ENCODE measurements at places on chromosomes 7 and 10.
A peak's percentile ranks its signal among the peaks of the same experiment; 100 is the strongest.

DNA sequence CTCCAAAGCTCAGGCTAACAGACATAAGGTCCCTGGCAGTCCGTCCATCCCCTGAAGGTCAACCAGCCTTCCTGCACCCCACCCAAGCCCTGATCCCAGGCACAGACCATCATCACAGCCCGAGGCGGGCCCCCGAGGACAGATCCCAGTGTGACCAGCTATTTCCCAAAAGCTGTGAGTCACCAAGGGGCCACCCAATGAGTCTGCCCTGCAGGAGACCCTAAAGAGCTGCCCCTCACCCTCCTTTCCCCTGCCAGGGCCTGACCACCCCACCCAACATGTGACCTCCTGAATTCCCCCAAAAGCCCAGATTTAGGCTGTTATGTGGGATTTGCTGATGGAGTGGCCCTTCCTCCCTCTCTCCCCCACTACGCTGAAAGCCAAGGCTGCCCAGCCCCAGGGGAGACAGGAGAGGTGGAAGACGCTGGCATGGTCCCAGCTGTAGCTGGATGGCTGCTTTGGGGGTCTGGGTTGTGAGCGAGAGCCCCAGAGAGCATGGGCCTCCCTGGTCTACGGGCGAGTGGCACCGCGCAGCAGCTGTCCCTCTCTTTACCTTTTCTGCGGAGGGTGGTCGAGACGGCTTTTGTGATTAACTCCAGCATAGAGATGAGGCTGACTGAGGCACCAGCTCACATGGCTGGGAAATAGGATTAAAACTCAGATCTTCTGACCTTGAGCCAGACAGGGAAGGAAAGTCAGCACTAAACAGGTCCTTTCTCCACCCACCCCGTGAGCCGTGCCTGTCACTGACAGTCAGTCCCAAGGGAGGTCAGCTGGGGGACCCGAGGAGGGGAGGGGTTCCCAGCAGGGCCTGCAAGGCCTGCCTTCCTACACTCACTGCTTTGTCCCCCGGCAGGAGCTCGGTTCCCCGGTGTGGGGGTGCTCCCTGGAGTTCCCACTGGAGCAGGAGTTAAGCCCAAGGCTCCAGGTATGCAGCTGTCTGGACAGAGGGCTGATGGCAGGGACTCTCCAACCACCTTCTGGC lies 16.7 kb downstream of the ELN start:
- no peak for DNase-seq

DNA sequence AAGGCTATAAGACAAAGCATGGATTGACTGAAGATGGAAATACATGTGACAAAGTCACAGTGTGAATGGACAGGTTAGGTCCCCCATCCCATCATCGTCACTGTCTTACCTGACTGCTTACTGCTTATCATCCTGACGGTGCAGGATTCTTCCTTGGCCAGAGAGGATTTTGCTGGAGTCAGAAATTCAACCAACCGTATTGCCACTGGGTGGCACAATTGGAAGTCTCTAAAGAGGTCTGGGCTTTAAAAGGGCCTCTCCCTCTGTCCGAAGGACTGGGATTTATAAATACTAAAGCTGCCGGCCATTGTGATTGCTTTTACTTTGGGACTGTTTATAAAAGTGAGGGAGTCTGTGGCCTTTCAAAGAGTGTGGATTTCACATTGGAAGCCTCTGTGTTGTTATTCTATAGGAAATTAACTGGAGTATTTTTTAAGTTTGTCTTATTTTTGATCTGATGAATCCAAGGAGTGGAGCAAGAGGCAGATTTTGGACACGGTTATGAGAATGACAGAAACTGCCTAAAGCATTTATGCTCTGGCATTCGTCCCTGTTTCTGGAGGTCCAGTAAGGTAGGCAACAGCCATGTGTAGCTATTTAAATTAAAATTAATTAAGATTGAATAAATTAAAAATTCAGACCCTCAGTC lies 113.3 kb upstream of the CREB5 start:
- no peak for DNase-seq

- no peak for DNase-seq
Measured at GRCh38 chr7:50287129-50287528, 17.4 kb upstream of the IKZF1 start.

GRCh38 chr7:51144178-51144577 lies 172.4 kb downstream of the COBL start:
- DNase-seq, result no peak

GRCh38 chr10:69004821-69005220 lies 16.2 kb downstream of the KIFBP start:
- DNase-seq, result no peak

- DNase-seq, result peak; percentile 38
Measured at GRCh38 chr10:17617031-17617911, at the start of gene HACD1. TSS of gene HACD1 (minus strand) at chr10:17617374. CDS start at chr10:17617339, 35 bp downstream.

GRCh38 chr7:18166002-18166401 lies 138.4 kb upstream of the PRPS1L1 start:
- no peak for DNase-seq

DNA sequence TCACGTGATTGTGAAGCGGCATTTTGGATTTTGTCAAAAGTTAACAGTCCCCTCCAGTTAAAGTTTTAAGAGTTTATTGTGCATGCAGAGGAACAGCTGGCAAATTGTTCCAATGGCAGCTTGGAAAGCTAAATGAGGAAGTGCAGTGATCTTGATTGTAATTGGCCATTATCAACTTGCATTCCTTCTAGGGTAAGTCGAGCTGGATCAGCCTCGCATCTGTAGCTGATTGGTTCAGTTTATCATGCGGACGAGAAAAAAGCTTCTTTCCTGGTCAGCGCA lies 566 bp downstream of the ZNF789 start:
- no peak for DNase-seq

DNA sequence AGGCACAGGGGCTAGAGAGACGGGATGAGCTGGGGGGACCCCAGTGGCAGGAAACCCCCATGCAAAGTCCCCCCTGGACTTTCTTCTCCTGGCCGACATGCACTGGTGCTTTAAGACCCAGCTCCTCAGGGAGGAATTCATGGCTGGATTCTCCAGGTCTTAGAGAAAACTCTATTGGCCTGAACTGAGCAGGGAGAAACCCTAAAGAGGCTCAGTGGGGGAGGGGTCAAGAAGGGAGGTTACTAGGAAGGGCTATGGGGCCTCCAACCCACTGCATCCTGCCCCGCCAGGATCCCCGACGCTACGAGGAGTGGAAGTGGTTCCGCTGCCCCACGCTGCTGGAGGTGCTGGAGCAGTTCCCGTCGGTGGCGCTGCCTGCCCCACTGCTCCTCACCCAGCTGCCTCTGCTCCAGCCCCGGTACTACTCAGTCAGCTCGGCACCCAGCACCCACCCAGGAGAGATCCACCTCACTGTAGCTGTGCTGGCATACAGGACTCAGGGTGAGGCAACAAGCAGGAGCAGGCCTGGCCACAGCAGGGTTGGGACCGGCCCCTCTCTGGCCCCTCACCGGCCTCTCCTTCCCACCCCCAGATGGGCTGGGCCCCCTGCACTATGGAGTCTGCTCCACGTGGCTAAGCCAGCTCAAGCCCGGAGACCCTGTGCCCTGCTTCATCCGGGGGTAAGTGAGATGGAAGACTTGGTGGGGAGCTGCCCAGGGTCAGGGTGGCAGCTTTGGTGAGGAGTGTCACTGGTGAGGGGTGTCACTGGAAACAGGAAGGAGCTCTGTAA lies 13.8 kb downstream of the ATG9B start:
- DNase-seq, result no peak

DNA sequence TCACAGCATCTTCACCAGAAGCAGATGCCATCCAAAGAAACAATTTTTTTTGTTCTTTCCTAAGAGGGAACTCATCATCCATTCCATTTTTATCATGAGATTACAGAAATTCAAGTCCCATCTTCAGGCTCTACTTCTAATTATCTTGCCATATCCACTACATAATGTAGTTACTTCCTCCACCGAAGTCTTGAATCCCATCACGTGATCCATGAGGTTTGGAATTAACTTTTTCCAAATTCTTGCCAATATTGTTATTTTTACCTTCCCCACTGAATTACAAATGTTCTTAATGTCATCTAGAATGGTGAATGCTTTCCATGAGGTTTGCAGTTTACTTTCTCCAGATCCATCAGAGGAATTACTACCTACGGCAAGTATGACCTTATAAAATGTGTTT lies 1014.7 kb upstream of the LRRN3 start:
- DNase-seq, result no peak

- no peak for DNase-seq
Measured at GRCh38 chr7:128811631-128812430, 18.4 kb upstream of the FLNC start.

DNA sequence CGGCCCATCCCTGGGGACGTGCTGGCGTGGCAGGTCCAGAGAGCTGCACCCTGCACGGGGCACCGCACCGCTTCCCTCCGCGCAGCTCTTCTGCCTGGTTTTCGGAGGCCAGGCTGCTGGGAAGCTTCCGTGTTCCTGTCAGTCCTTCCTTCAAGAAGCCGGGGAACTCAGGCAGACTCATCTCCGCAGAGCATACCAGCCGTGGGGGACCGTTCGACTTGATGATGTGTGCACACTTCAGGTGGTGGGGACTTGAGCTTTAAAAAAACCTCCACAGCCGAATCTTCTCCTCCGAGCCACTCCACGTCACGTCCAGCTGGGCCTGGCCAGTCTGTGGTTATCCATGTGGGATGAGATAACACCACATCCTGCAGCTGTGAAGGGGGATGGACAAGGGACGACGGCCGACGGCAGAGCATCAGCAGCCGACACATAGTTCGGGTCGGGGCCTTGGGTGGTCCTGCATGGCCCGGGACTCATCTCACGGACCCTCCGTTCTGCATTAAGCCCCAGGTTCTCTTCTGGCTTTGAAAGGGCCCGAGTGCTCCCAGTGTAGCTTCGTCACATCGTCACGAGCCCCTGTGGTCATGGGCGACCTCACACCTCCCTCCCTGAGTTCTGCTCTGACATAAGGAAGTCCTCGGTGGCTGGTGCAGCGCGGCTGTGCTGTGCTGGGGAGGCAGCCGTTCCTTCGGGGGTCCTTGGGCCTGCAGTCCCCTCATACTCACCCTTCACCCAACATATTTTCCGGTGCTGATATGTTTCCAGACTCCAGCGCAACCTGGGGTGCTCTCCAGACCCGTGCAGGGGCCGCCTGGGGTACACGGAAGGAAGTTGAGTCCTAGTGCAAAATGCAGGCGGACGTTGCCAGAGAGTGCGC lies 4.5 kb upstream of the BHLHA15 start:
- no peak for DNase-seq
